Fibroblast of the aortic adventitia (primary cell): ENCODE measurements at places on chromosomes 7 and 10. TPM values are rescaled to one million over a fixed set of nuclear protein-coding genes. Genes with fewer than 3 reads are reported as not detected.

DNA sequence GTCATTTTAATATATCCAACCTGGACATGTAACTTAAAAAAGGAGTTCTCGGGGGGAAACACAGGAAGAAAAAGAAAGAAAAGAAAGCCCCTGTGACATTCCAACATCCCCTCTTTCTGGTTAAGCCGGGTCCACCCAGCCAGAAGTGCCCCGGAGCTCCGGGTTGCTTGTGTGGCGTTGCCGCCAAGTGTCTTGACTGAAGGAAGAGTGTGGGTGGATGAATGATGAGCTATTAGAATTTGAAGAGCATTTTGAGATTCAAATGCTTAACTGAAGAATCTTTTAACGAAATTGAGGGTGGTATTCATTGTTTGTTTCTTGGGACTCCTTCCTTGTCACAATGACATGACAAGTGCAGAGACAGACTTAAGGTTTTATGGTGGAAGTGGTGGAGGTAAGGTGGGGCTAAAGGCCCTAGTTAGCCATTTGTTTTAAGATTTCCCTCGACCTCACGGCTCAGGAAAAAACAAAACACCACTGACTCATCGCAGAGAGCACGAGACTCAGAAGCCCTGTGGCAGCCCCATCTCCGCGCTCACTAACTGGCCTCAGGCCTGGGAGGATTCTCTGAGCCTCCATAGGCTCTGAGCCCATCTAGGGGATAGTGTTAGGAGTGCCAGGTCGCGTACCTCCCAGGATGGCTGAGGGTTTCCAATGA lies 1.8 kb upstream of the GLI3 start:
- peak; percentile 53 for DNase-seq

SPDYE2 gene
- total RNA-seq, result 0.16 TPM in 1 of 2 replicates, not detected in the other

MSMB gene
- total RNA-seq, result not detected in 2 replicates

CTAGE4 gene
- total RNA-seq, result 1.7 and 2.9 TPM in 2 replicates

DNA sequence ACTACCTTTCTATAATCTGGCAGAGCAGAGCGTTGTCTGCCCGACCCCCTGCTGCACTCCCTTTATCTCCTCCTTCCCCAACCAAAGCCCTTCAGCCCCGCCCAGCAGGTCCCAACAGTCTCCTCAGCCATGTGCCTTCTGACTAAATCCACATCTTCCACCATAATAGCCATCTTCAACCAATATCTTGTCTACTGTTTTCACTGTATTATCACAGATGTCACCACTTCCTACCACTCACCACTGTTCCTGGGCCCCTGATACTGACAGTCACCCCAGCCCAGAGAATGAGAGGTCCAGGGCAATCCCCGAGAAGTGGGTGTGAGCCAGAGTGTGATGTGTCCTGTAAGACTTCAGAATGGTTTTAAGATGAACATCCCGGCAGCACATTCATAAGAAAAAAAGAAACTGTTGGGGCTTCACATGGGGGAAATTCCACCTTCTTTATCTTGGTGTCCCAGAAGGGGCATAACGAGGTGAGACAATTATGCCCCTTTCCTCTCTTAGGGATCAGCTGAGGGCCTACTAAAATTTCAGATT lies 25.3 kb downstream of the CCDC6 start:
- DNase-seq, result no peak

DNA sequence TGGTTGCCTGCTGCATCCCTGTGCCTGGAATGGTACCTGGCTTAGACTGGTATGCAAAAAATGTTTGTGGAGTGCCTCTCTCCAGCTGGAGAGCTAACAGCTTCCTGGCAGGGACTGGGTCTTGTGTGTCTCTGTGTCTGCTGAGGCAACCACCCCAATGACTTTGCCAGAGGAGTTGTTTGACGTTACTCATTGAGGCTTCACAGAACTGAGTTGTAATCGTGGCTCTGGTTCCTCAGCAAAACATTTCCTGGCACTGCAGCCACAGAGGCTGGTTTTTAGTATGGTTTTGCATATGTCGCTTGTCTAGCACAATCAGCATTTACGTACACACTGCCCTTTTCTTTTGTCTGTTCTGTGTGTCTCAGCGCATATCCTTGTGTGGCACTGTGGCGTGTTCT lies 7.5 kb downstream of the ZNF282 start:
- peak; percentile 38 for DNase-seq

GRCh38 chr7:150432915-150433892 lies 17.2 kb upstream of the GIMAP8 start:
- no peak for DNase-seq

DNA sequence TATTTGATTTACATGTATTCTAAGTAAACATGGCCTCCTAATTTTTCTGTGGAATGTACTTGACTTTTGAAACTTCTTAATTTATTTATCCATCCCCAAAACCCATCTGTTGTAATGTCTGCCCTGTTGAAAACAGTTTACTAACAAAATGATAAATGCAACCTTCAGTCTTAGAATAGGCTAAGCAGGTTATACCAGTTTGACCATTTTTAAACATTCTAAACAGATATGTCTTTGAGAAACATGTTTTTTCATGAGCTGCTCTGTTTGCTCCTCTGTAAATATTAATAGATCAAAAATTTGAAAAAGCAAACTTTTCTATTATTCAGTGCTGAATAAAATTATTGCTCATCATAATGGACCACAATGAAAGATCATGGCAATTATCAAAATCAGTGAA lies 33.4 kb upstream of the NRBF2 start:
- no peak for DNase-seq

ST8SIA6 gene
- total RNA-seq, result 0.09 TPM in 1 of 2 replicates, not detected in the other
